ENCODE measurements at places on chromosomes 2 and 18.
A peak's percentile ranks its signal among the peaks of the same experiment; 100 is the strongest.

GRCh38 chr2:53467467-53468180 lies 300.0 kb upstream of the CHAC2 start:
- H3K4me1 ChIP-seq: peaks cover 20% of the 10 kb centered on the region
- H3K4me3 ChIP-seq: no peak overlapping the region
- no peak overlapping the region for H3K27ac ChIP-seq
- no peaks in the 10 kb centered on the region for H3K27me3 ChIP-seq

- H3K27ac ChIP-seq: no peak overlapping the region
- DNase-seq: no peak
- H3K4me3 ChIP-seq: no peak overlapping the region
- no peaks in the 10 kb centered on the region for H3K36me3 ChIP-seq
- H3K27me3 ChIP-seq: peaks cover 7% of the 10 kb centered on the region
These were observed 76.1 kb upstream of the SMAD2 start for GRCh38 chr18:48006415-48007175.

- no peaks in the 10 kb centered on the region for H3K4me1 ChIP-seq
- no peaks in the 10 kb centered on the region for H3K27me3 ChIP-seq
- no peaks in the 10 kb centered on the region for H3K36me3 ChIP-seq
- DNase-seq: no peak
These were observed 72.5 kb upstream of the SERPINE2 start for GRCh38 chr2:224111576-224111975.

DNA sequence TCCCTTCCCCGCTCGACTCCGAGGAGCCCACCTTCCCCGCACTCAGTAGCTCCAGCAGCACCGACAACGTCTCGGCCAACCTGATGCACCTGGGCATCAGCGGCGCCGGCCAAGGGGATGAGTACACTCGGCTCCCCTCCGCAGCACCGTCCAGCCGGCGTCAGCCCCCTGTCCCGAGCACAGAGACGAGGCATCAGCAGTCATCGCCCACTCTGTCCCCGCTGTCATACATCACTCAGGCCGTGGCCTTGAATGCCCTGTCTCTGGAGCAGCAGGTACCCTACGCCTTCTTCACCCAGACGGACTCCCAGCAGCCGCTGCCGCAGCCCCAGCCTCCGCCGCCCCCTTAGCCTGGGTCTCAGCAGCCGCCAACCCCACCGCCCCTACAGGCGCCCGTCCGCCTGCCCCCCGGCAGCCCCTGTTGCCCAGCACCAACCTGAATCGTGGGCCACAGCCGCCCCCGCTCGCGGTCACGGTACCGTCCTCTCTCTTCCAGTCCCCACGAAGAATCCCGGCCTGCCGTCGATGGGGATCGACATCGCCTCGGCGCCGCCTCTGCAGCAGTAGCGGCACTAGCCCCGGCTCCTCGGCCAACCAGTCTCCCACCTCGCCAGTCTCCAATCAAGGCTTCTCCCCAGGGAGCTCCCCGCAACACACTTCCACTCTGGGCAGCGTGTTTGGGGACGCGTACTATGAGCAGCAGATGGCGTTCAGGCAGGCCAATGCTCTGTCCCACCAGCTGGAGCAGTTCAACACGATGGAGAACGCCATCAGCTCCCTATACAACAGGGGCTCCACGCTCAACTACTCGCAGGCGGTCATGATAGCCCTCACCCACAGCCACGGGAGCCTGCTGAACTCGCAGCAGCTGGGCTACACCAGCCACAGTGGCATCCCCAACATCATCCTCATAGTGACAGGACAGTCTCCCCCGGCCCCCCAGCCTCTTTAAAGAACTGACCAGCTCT lies 1195.9 kb upstream of the CHAC2 start:
- H3K4me3 ChIP-seq: no peak overlapping the region
- no peaks in the 10 kb centered on the region for H3K4me1 ChIP-seq
- no peak for DNase-seq

DNA sequence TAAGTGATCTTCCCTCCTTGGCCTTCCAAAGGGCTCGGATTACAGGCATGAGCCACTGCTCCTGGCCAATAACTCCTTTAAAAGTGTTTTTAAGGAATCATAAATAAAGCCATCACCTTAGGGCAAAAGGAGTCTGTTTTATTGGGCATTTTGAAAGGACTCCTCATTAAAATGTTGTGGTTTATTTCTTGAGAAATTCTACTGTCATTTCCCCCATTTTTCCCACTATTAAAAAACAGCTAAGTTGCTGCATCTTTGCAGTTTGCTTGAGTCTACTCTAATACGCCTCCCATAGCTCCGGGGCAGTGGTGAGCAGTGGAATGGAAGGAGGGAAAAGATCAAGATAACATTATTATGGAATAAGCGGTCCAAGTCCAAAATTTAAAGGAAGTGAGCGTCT lies 293.2 kb downstream of the PIEZO2 start:
- no peaks in the 10 kb centered on the region for H3K27me3 ChIP-seq
- no peak overlapping the region for H3K27ac ChIP-seq
- no peak for DNase-seq

DNA sequence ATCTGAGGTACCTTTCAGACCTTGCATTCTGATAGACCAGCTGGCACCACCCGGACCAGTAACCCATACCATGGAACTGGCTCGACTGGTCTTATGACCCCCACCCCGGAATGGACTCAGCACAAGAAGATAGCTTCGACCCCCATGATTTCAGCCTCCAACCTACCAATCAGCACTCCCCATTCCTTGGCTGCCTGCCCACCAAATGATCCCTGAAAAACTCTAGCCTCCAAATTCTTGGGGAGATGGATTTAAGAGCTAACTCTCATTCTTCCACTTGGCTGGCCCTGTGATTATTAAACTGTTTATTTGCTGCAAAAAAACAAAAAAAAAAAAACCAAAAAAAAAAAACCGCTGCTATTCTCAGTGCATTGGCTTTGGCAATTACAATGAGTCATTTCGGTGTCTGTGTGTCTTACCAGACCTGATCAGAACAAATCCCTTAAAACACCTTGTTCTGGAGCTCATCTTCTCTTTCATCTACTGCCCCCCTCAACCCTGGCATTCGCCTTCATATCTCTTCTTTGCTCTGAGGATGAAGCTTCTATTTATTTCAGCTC lies 60.1 kb upstream of the KIF5C start:
- H3K27me3 ChIP-seq: no peaks in the 10 kb centered on the region
- no peak overlapping the region for H3K4me3 ChIP-seq
- H3K27ac ChIP-seq: no peak overlapping the region
- peaks cover 8% of the 10 kb centered on the region for H3K4me1 ChIP-seq

- no peak overlapping the region for H3K27ac ChIP-seq
- no peaks in the 10 kb centered on the region for H3K4me1 ChIP-seq
- no peak for DNase-seq
- no peak overlapping the region for H3K4me3 ChIP-seq
- no peaks in the 10 kb centered on the region for H3K27me3 ChIP-seq
These were observed 2.8 kb downstream of the IL1F10 start for GRCh38 chr2:113070606-113070975.

DNA sequence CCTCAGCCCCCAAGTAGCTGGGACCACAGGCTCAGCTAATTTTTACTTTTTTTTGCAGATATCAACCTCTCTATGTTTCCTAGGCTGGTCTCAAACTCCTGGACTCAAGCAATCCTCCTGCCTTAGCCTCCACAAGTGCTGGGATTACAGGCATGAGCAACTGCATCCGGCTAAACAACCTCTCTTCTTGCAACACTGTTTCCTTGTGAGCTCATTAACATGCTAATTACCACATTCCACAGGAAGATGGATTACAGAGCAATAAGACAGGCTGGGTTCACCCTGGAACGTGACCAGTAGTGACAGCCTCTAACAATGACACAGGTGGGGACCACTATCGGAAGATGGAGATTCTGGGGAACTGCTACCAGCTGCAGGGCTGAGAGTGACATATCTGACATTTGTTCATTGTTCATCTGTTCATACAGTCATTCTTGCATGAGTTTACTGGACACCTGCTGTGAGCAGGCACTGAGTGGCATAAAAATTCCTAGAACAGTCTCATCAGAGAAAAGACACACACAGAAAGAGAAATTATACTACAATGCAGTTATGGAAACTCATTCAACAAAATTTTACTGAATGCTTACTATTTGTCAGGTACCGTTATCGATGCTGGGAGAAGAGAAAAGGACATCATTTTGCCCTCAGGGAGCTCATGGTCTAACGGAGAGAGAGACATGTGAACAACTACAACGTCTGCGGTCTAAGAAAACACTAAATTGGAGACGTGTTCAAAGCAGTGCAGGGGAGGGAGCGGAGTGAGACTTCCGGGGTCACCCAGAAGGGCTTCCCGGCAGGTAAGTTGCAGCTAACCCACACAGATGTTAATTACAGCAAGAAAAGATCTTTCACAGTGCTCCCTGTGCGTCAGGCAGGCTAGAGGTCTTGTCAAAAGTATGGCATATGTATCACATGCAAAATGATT lies 37.6 kb downstream of the PROC start:
- no peak overlapping the region for H3K27ac ChIP-seq
- H3K36me3 ChIP-seq: no peaks in the 10 kb centered on the region
- no peaks in the 10 kb centered on the region for H3K27me3 ChIP-seq
- DNase-seq: no peak
- H3K4me1 ChIP-seq: peaks cover 5% of the 10 kb centered on the region
- H3K4me3 ChIP-seq: no peak overlapping the region

GRCh38 chr18:78722929-78723710 lies 256.5 kb upstream of the SALL3 start:
- no peak for DNase-seq
- H3K27me3 ChIP-seq: peaks cover 9% of the 10 kb centered on the region
- no peaks in the 10 kb centered on the region for H3K4me1 ChIP-seq
- no peak overlapping the region for H3K4me3 ChIP-seq
- no peak overlapping the region for H3K27ac ChIP-seq

DNA sequence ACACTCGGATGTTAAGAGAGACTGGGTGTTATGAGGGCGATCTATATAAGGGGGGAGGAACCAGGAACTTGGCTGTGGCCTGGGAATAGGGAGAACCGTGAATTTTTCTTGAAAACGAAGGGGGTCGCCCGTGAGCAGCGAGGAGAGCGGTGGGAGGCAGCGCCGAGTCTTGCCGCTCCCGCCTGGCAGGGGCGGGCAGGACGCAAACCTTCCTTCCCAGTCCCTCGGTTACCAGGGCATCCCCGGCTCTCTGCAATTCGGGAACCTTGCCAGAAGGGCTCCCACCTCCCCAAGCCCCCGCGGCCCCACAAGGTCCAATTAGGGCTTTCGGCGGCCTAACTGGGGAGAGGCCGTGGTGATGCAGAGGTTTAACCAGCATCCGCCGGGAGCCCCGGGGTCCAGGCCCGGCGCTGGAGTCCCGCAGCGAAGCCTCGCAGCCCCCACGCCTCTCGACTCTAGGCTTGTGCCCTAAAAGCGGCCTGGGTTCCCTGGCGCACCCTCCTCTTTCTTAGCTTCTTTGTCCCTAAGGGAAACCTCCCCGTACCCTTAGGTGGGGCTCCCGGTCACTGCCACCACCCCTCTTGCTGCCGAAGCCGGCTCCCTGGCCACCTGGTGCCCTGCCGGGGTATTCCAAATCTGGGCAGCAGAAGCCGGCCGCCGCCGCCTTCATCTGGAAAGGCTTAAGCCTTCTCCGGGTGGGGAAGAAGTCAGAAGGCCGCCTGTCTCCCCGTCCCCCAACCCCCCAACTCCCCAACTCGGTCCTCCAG lies 680 bp upstream of the FHOD3 start:
- H3K27ac ChIP-seq: peak overlapping the region; percentile 80
- H3K4me3 ChIP-seq: peak overlapping the region; percentile 71

- peak overlapping the region; percentile 92 for H3K27ac ChIP-seq
- H3K4me3 ChIP-seq: no peak overlapping the region
- H3K27me3 ChIP-seq: no peaks in the 10 kb centered on the region
- H3K36me3 ChIP-seq: peaks cover 23% of the 10 kb centered on the region
- peak; percentile 50 for DNase-seq
- H3K4me1 ChIP-seq: peaks cover 36% of the 10 kb centered on the region
These were observed 38.6 kb downstream of the ALPK2 start for GRCh38 chr18:58590254-58590653.

- H3K36me3 ChIP-seq: no peaks in the 10 kb centered on the region
- DNase-seq: peak; percentile 89
- H3K4me1 ChIP-seq: no peaks in the 10 kb centered on the region
- H3K4me3 ChIP-seq: no peak overlapping the region
- no peak overlapping the region for H3K27ac ChIP-seq
These were observed 156.7 kb downstream of the EXOC6B start for GRCh38 chr2:72669121-72669520.

DNA sequence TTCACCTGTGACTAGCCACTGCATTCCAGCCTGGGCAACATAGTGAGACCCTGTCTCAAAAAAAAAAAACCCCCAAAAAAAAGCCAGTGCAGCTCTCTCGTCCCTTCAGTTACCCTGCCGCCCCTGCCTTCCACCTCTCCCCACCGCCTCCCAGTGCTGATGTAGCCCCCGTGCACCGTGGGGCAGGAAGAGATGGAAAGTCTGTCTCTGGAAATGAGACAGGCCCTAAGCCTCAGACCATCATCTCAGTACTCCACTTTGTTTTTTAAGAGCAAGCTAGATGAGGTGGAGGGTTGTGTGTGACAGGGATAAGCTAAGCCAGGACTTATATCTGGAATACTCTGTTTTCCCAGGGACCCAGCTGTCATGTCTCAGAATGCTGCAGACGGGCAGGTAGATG lies 32.0 kb downstream of the MERTK start:
- H3K4me3 ChIP-seq: no peak overlapping the region
- H3K4me1 ChIP-seq: no peaks in the 10 kb centered on the region
- no peak for DNase-seq
- no peak overlapping the region for H3K27ac ChIP-seq
- H3K27me3 ChIP-seq: no peaks in the 10 kb centered on the region

DNA sequence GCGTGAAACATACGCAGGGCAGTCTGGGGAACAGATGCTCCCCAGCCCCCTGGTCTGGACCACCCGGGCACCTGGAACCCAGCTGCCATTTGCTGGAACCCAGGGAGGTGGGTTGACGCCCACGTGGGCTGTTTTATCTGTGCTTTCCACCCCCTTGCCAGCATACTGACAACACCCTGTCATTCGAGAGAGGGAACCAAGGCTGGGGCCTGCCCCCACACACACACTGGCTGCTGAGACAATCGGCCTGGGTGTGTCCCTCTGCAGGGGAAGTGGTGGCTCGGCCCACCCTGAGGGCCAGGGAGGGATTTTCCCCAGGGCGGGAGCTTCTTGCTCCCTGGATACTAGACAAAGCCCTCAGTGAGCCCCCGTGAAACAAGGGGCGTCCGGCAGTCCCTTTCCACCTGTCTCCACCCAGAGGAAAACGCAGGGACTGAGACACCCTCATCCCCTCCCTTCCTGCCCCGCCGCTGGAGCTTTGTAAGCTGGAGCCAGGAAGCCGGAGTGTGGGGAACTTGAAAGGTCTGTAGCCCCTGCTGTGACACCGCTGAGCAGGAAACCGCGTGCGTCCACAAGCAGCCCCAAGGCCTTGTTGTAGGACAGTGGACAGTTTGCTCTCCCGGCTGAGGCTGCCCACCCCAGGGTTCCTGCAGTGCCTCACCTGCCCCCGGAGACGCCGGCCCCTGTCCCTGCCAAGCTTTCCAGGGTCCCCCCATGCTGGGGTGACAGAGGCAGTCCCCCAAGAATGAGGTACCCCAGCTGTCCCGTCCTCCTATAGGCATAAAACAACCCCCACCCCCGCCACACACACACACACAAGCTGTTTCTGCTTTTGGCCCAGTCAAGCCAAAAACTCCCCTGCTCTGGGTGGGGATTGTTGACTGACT lies 14.1 kb upstream of the KLF11 start:
- H3K4me3 ChIP-seq: no peak overlapping the region
- no peaks in the 10 kb centered on the region for H3K4me1 ChIP-seq
- no peaks in the 10 kb centered on the region for H3K36me3 ChIP-seq
- no peak for DNase-seq
- no peak overlapping the region for H3K27ac ChIP-seq

GRCh38 chr2:116917196-116917595 lies 897.3 kb upstream of the DDX18 start:
- no peak overlapping the region for H3K27ac ChIP-seq
- no peak for DNase-seq
- no peaks in the 10 kb centered on the region for H3K36me3 ChIP-seq
- H3K27me3 ChIP-seq: no peaks in the 10 kb centered on the region
- H3K4me1 ChIP-seq: no peaks in the 10 kb centered on the region

Measured in cardiac muscle cell (in vitro differentiated cells and primary cell).